ENCODE measurements at places on chromosomes 13 and 19.

- peaks cover 7% of the 10 kb centered on the region for H3K4me1 ChIP-seq
- peak; percentile 64 for DNase-seq
- no peaks in the 10 kb centered on the region for H3K27me3 ChIP-seq
- no peak overlapping the region for H3K27ac ChIP-seq
- peak overlapping the region; percentile 76 for H3K4me3 ChIP-seq
These were observed 6.3 kb upstream of the REXO1 start for GRCh38 chr19:1854542-1855039.

GRCh38 chr19:14056741-14057356 is 5.0 kb downstream of the PALM3 start:
- no peaks in the 10 kb centered on the region for H3K4me1 ChIP-seq
- H3K27me3 ChIP-seq = peaks cover 8% of the 10 kb centered on the region
- H3K4me3 ChIP-seq = peak overlapping the region; percentile 89
- peaks cover 14% of the 10 kb centered on the region for H3K36me3 ChIP-seq

DNA sequence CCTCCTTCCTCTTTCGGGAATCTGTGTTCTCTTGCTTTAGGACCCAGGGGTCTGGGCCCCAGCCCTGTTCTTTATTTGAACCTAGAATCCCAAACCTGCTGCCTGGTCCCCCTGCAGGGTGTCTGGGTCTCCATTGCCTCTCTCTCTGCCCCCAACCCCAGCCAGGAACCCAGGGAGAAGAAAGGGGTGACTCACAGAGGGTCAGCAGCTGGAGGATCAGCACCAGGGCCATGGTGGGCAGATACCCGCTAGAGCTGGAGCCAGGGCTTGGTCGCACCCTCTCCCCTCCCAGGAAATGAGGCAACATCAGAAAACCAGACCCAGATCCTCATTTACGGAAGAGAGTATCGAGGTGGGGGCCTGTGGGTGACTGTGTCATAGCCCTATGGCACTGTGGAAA is at the start of gene OSCAR:
TSS of gene OSCAR (minus strand) at position 243 of the 400 bp plus-strand sequence. CDS start at position 232, 11 bp downstream.
- H3K4me1 ChIP-seq = no peaks in the 10 kb centered on the region
- peaks cover 12% of the 10 kb centered on the region for H3K36me3 ChIP-seq
- no peaks in the 10 kb centered on the region for H3K27me3 ChIP-seq
- no peak within 1 kb of the TSS for H3K4me3 ChIP-seq

DNA sequence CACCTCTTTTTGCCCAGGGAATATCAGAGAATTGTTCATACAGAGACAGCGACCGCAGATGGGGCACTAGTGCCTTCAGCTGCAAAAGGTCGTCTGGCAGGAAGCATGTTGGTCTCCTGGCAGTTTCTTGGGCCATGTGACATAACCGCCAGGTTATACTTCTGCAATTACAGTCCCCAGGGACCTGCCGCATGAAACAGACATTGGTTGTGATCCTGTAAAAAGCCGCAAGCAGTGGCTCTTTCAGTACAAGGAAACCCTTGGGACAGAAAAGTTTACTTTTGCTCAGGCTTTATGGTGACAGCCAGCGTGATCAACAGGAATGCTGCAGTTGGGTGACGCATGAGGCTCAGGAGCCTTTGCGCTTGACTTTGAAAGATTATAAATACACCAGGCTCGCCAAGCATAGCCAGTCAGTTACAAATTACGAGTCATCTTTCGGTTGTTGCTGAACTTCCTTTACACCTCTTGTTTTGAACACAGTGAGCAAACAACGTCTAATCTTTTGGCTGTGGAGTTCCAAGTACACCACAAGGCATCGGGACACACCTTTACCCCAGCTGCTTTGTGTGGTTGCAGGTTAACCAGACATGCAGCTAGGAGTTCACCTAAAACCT is 50.5 kb upstream of the UBE2L5 start:
- H3K4me3 ChIP-seq = no peak overlapping the region
- H3K36me3 ChIP-seq = no peaks in the 10 kb centered on the region
- H3K27ac ChIP-seq = no peak overlapping the region
- no peak for DNase-seq

- no peak overlapping the region for H3K27ac ChIP-seq
- no peak overlapping the region for H3K4me3 ChIP-seq
- no peak for DNase-seq
- peaks cover 41% of the 10 kb centered on the region for H3K36me3 ChIP-seq
These were observed 16.2 kb downstream of the ZNF331 start for GRCh38 chr19:53553865-53554791.

DNA sequence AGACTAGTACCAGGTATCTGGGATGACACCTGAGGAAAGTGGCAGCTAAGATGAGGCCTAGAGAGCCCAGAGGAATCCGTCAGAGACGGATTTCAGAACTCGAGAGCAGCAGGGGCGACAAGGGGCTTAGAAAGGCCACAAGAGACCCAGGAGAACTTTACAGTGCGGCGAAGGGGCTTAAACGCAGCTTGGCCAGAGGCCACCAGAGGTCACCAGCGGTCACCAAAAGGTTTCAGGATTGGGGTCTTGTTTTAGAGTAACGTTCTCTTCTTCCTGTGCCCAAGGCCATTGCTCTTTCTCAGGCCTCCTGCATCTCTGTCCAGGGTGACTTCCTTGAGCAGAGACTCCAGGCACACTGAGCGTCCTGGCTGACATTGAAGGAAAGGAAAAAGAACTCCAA is 2.2 kb downstream of the ZSCAN22 start:
- peak; percentile 77 for DNase-seq
- H3K27me3 ChIP-seq = no peaks in the 10 kb centered on the region
- H3K27ac ChIP-seq = no peak overlapping the region
- no peaks in the 10 kb centered on the region for H3K36me3 ChIP-seq
- no peaks in the 10 kb centered on the region for H3K4me1 ChIP-seq
- peak overlapping the region; percentile 60 for H3K4me3 ChIP-seq

DNA sequence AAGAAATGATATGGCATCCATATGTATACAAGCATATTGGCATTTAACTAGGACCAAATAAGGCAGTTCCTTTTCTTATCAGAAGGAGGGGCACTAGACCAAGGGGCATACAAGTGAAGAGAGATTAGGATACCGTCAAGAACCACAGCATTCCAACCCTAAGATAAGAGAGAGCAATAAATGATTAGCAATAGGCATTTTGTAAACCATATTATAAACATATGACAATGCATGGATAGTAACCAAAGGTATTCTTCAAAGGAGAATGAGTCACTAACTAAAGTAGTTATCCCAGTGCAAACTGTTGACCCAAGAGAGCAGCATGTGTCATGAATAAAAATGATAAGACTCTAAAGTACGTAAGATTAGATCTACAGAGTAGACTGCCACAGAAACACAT is 500.9 kb upstream of the HTR2A start:
- H3K4me1 ChIP-seq = peaks cover 3% of the 10 kb centered on the region
- no peaks in the 10 kb centered on the region for H3K27me3 ChIP-seq
- H3K36me3 ChIP-seq = no peaks in the 10 kb centered on the region
- no peak overlapping the region for H3K27ac ChIP-seq

- H3K4me3 ChIP-seq = no peak overlapping the region
- no peaks in the 10 kb centered on the region for H3K36me3 ChIP-seq
- H3K4me1 ChIP-seq = no peaks in the 10 kb centered on the region
- H3K27me3 ChIP-seq = no peaks in the 10 kb centered on the region
- DNase-seq = no peak
These were observed 92.7 kb downstream of the FGF14 start for GRCh38 chr13:102309110-102309509.

DNA sequence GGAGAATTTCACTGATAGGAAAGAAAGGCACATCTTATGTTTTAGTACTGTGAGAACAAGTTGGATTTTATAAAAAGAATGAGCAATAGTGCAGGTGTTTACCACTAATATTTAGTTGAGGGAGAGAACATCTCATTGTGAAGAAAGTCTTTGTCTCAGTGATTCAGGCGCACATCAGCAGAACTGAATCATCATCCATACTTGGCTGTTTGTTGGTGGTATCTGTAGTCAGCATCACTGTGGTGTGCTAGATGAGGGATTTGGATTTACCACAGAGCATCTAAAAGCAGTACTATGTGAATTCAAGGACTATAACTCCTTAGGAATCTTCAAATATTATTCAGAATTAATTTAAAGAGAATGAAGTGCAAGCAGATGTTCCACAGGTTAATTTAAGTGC is 1380.5 kb upstream of the ATXN8OS start:
- H3K4me1 ChIP-seq = peaks cover 2% of the 10 kb centered on the region
- H3K27ac ChIP-seq = no peak overlapping the region
- no peak overlapping the region for H3K4me3 ChIP-seq
- no peaks in the 10 kb centered on the region for H3K27me3 ChIP-seq
- no peaks in the 10 kb centered on the region for H3K36me3 ChIP-seq

- H3K4me1 ChIP-seq = no peaks in the 10 kb centered on the region
- no peak overlapping the region for H3K4me3 ChIP-seq
- no peak overlapping the region for H3K27ac ChIP-seq
- no peaks in the 10 kb centered on the region for H3K27me3 ChIP-seq
- peaks cover 48% of the 10 kb centered on the region for H3K36me3 ChIP-seq
These were observed 68.8 kb downstream of the LNX2 start for GRCh38 chr13:27551562-27551961.

GRCh38 chr19:36773223-36773579 is 594 bp upstream of the ZNF850 start:
- peak overlapping the region; percentile 99 for H3K4me3 ChIP-seq
- H3K27me3 ChIP-seq = no peaks in the 10 kb centered on the region
- H3K27ac ChIP-seq = no peak overlapping the region

GRCh38 chr13:94399812-94400211 is 79.7 kb downstream of the DCT start:
- H3K4me1 ChIP-seq = peaks cover 3% of the 10 kb centered on the region
- H3K27me3 ChIP-seq = no peaks in the 10 kb centered on the region
- no peak for DNase-seq
- H3K36me3 ChIP-seq = 0 out of 2 replicates have a peak, but pooled peaks cover 4% of the 10 kb centered on the region
- H3K27ac ChIP-seq = no peak overlapping the region
- no peak overlapping the region for H3K4me3 ChIP-seq

Data from H9 (cell line).